ENCODE measurements at places on chromosomes 12 and 14.
A peak's percentile ranks its signal among the peaks of the same experiment; 100 is the strongest.

DNA sequence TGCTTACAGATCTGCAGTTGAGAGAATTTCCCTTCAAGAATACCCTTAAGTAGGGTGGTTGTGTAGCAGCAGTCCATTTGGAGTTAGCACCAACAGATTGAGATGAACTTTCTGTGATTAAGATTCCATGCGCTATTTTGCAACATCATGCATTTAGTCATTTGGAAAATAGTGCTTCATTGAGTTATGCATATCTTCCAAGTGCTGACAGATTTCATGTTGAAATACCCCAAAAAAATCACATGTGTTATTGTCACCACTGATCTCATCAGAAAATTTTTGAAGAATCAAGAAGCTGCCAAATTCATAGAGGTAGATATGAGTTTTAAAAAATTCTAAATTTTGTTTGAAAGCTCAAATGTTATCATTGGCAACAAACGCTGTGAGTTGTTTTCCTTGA lies 35.5 kb upstream of the OSBPL8 start:
- no peak for DNase-seq

- no peak for DNase-seq
These were observed 217.1 kb upstream of the PLEKHG7 start for GRCh38 chr12:92485351-92486348.

DNA sequence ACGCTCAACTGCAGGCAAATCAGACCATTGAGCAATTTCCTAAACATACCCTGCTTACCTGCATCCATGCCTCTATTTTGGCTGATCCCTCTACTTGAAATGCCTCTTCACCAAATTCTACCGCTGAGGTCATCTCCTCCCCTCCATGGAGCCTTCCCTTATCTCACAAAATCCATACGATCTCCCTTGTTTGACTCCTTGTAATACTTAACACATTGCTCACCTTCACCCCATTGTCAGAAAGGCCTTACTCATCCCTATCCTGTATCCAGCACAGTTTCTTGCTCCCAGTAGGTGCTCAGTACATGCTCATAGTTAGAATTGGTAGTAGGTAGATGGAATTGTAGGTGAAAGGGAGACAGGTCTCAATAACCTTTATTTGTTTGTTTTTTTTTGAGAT lies 5.4 kb downstream of the DDN start:
- no peak for DNase-seq

GRCh38 chr14:29264865-29265264 lies 498.3 kb downstream of the FOXG1 start:
- no peak for DNase-seq

DNA sequence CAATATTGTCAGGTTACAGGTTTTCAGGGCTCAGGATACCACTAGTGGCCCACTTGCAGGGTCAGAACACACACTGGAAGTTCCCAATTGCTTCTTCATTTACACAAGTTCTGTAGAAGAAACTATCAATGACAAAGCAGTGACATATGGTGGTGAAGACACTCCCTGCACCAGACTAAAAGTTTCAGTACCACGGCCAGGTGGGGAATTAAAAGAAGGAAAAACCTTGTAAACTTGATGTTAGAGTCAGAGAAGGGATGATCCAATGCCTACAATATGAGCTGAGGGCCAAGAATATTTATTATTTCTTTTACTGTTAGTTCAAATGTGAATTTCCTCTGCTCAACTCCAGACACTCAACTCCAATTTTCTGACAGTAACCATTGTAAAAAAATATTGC lies 31.8 kb upstream of the CHST11 start:
- DNase-seq: no peak

- no peak for DNase-seq
These were observed 57.3 kb downstream of the GALNT16 start for GRCh38 chr14:69317102-69317755.

- DNase-seq: peak; percentile 56
These were observed 29.0 kb downstream of the PEBP1 start for GRCh38 chr12:118164798-118165486.

DNA sequence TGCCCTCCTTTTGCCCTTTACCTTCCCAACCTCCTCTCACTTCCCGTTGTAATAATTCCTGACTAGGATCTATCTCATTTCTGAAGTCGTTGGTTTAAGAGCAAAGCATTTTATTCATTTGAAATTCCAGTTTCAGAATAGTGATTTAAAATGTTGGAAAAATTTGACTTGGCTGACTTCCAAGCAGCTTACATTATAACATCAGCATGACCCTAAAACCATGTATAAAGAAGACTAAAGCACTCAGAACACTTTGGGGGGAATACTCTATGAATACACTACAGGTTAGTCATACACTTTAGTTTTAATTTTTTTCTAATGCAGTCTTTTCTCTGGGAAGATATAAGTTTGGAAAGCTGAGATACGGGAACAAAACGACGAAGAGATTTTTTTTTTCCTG lies 161.1 kb downstream of the BTG1 start:
- DNase-seq: no peak

DNA sequence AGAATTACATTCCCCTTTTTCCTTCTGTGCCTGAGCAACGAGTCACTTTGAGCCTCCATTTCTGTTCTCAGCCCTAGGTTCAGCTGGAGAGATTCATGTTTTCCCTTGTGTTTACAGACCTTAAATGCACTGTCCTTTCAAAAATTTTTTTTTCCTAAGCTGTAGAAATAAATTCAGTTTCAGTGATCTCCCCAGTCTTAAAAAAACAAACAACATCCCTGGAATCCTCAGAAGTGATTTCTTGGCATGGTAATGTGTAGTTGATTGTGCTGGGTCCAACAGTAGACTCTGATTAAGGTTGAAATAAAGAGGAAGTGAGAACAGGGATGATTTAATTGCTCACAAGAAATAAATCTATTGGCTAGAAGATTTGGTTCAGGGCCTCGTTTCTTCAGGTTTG lies 89.3 kb downstream of the NTN4 start:
- DNase-seq: no peak

DNA sequence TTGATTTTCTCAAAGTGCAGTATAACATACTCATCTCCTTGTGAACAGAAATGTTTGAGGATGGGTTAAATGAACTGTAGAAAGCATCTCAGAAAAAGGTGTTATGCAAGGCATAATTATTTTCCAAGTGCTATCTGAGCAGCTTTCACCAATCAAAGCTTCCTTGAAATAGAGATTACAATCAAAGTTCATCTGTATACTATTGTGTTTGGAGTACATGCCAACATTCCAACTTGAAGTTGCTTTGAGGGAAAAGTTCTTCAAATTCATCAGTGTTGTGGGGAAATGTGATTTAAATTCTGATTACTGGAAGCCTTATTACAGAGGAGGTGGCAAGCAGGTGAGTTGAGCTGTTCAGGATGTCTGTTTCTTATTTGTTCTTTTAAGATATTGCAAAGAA lies 68.2 kb downstream of the TMTC2 start:
- DNase-seq: no peak

DNA sequence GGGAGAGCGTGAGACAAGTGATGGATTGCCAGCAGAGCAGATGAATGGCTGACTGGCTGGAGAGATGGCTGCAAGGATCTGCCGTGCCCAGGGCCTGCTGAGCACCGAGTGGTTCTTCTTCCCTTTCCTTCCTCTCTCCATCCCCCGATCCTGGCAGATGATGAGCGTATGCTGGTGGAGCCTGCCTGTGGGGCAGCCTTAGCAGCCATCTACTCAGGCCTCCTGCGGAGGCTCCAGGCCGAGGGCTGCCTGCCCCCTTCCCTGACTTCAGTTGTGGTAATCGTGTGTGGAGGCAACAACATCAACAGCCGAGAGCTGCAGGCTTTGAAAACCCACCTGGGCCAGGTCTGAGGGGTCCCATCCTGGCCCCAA lies 15.5 kb downstream of the SDSL start:
- no peak for DNase-seq

DNA sequence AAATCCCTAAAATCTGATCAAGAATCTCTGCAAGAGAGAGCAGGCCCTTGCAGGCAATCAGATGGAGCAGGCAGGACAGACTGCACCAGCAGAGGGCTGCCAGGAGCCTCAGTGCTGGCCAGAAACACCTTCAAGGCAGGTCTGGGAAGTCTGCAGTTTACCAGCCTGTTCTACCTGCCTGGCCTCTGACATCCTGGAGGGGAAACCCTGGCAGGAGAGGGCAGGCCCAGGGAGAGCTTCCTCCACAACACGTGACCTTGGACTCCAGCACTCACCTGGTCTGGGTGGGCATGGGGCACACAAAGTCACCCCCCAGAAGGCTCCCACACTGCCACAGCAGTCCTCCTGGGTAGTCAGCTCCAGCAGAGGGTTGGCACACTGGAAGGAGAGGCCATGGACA lies 56.0 kb downstream of the ISCA2 start:
- DNase-seq: peak; percentile 48

DNA sequence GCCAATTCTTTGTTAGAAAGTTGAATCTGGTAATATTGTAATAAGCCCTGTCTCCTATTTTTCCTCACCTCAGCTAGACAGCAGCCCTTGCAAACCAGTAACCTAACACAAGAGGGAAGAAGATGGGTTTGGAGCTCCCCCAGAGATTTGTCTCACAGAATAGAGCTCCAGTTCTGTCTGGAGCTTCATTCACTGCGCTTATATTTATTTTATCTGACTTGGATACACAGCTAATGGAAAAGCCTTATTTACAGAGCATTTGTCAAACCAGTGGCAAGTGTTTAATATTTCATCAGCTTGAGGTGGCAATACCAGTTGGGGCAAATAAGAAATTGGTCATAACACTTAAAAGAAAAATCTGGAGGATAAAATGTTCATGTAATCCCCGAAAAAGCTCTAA lies 1094.0 kb downstream of the FSCB start:
- DNase-seq: no peak

- no peak for DNase-seq
These were observed 42.5 kb upstream of the C14orf180 start for GRCh38 chr14:104536942-104537612.

GRCh38 chr12:59652130-59652529 lies 56.3 kb downstream of the SLC16A7 start:
- no peak for DNase-seq

GRCh38 chr12:115962216-115962615 lies 315.3 kb downstream of the MED13L start:
- no peak for DNase-seq

- no peak for DNase-seq
These were observed 10.1 kb upstream of the FBXO33 start for GRCh38 chr14:39442293-39442692.

GRCh38 chr14:37709419-37710195 lies 114.2 kb downstream of the TTC6 start:
- DNase-seq: peak; percentile 33

DNA sequence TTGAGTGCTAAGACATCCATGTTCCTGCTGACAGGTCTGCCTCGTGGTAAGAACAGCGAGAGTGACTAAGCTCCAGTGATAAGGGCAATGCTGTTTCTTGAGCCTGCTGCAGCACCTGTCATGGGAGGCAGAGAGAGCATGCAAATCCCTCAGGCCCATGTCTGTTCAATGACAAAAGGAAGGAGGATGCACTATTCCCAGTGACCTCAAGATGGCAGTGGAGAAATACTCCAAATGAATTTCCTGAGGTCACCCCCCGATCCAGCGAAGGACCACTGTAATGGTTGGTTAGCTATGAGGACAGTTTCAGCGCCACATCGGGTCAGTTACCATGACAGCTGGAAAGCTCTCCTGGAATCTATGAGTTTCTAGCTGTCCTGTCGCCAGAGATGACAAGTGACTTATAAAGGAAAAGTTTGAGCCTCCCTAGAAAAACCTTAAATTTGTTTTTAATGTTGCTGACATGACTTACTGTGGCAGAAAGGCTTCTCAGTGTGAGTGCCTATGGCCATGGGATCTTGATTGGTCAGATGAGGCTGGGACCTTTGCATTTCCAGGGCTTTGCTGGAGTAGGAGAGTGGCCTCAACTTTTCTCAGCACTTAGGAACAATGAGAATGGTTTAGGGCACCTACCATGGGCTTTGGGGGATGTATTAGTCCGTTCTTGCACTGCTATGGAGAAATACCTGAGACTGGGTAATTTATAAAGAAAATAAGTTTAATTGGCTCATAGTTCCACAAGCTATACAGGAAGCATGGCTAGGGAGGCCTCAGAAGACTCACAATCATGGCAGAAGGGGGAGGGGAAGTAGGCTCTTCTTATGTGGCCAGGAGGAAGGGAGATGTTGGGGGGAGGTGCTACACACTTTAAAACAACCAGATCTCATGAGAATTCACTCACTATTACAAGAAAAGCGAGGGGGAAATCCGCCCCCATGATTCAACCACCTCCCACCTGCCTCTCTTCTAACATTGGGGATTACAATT lies 88.0 kb upstream of the TMEM260 start:
- peak; percentile 100 for DNase-seq

- DNase-seq: no peak
These were observed 259.6 kb upstream of the RGS6 start for GRCh38 chr14:71672596-71672995.

- no peak for DNase-seq
These were observed 144.8 kb downstream of the TBC1D30 start for GRCh38 chr12:64968989-64969819.

DNA sequence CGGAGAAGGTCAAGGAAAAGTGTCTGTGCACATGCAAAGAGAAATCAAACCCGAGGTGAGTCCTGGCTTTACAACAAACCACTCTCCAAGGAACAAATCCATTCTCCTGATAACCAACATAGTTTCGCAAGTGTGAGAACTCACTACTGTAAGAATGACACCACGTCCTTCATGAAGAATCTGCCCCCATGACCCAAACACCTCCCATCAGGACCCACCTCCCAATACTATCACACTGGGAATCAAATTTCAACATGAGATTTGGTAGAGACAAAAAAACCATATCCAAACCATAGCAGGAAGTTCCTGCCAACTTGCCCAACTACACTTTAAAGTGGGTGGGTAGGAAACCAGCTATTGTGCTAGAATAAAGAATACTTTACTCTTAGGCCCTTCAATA lies 2.4 kb upstream of the ERC1 start:
- no peak for DNase-seq

DNA sequence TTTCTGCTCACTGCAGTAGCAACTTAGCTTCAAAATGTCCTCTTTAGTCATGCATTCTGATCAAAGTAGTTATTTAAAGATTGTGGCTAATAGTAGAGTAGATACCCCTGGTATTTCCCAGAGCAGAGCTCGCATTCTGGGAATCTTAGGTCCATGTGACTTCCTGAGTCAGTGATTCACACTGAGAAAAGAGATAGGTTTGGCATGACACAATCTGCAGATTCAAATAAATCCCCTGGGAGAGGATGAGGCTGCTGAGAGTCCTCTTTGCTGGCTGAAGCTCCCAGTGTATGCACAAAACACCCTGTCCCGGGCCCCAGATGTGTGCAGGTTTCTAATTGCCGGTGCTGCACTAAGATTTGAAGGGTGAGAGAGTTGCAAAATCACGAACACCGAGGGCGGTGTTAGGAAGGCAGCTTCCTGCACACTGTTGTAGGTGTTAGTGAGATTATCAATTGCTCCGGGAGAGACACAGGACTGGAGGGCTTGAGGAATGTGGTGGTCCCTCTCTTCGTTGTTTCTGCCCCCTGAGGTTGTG lies 233.2 kb downstream of the NRXN3 start:
- peak; percentile 34 for DNase-seq

GRCh38 chr12:54700301-54700700 lies 52.1 kb upstream of the DCD start:
- no peak for DNase-seq

DNA sequence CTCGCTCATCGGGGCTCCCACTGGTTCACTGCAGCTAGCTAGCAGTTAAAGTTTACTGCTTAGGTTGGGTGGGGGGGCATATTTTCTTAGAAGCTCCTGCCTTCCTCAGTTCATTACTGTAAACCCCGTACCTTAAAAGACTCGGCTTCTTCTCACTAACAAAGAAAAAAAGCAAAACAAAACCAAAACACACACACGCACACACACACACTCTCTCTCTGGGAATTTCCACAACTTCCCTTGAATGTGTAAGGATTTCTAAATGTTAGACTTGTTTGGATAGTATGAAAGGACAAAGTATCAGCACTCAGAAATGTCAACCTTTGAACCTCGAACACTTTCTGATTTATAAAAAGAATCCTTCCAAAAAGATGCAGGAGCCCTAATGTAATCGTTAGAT lies 927 bp downstream of the PTHLH start:
- DNase-seq: no peak

Measured in NCI-H82 (cell line).